Hematopoietic multipotent progenitor cell treated with erythropoietin and hydrocortisone succinate and interleukin-3 and kit ligand, for 6 days (in vitro differentiated cells): ENCODE measurements at places on chromosomes 3 and 15.

DNA sequence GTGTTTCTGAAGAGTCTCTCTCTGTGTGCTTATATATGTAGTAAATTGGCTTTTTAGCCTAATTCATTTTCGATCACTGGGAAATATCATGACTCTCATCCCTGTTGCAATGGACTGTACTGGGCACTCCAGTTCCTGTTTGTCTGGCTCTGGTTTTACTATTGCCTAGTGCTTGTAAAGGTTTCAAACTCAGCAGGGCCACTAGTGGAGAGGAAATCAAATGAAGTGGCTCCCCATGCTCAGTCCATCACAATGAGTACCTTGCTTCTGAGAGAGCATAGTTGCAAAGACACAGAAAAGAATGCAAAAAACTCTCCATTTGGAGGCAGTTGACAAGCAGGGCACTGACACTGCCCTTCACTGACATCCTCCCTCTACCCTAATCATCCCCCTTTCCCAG lies 167.8 kb downstream of the TAFA4 start:
- no peak for DNase-seq

- DNase-seq, result no peak
Observed at GRCh38 chr3:120512655-120513054, 61.9 kb upstream of the FSTL1 start.

GRCh38 chr15:96360581-96361308 lies 30.2 kb downstream of the NR2F2 start:
- no peak for DNase-seq

- DNase-seq, result peak; percentile 32
Observed at GRCh38 chr3:4670352-4670751, 177.2 kb downstream of the ITPR1 start.

- no peak for DNase-seq
Observed at GRCh38 chr15:100169615-100170290, 172.0 kb downstream of the ADAMTS17 start.

DNA sequence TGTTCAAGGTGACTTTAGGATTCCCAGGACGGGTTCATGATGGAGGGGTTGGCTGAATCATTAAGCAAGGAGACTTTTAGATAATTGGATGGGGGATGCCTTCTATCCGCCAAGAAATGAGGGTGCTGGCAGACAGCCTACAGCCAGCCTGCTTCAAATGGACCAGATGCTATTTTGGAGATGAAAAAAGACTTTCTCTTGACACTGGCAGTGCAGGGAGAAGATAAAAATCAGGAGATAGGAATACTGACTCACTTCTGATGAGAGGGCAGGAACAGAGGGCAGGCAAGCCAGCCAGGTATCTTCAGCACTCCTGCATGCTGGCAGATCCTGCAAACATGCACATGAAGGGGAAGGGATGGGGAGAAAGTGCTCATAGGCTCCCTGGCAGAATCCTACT lies 7.7 kb upstream of the SYN2 start:
- no peak for DNase-seq

DNA sequence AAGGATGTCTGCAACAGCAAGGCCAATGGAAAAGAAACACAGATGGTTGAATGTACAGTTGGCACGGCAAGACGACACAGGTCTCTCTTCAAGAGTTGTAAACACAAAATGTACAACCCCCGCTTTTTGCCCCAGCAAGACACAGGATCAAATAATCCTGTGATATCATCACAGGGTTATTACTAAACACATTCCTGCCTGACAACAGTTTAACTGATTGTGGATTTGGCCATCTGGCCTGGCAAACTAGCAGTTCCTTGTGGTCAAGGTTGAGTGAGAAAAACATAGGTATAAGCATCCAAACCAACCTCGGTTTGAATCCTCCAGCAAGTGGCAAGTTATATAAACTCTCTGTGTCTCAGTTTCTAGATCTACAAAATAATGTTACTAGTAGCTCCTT lies 23.4 kb downstream of the PARP16 start:
- DNase-seq, result no peak

DNA sequence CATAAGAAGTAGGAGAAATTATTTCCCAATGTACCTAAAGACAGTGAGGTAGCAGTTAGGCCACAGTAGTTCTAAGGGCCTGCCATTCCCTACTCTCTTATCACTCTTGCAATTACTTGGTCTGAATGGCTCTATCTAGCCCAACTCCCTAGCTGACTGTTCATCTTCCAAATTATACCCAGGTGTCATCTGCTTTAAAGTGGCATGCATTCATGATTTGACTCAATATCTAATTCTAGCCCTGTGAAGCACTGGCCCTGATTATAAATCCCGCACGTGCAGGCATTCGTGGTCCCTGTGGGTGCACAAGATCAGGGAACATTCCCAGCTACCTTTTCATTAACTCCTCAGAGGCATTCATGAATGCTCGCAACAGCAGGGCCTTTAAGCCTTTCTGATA lies 43.1 kb upstream of the ZNF774 start:
- peak; percentile 16 for DNase-seq

DNA sequence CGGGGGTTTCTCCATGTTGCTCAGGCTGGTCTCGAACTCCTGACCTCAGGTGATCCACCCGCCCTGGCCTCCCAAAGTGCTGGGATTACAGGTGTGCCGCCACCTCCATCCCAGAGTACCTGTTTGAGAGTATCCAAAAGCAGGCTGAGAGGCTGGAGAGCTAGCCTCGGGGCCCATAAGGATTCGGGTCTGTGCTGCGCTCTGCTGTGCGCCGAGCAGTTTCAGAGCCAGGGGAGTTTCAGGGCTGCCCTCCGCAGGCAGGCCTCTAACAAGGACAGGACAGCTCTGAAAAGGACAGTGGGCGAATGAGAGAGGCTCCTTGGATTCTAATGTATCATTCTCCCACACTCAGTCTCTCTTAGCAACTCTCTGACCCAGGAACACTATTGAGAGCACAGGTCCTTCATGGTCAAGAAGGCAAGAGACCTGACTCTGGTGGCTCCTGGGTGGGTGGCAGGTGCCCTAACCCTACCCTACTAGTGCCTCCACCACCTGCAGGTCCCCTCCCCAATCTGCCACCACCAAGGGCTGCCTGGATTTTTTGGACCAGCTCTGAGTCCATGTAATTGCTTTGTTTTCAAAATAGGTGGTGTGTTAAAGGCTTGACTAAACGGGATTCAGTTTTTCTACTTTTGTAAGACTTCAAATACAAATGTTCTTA lies 27.8 kb downstream of the MAGEF1 start:
- no peak for DNase-seq

- no peak for DNase-seq
Observed at GRCh38 chr3:196149831-196150301, 61.3 kb downstream of the ZDHHC19 start.
